ENCODE measurements at places on chromosomes 1 and 21.

DNA sequence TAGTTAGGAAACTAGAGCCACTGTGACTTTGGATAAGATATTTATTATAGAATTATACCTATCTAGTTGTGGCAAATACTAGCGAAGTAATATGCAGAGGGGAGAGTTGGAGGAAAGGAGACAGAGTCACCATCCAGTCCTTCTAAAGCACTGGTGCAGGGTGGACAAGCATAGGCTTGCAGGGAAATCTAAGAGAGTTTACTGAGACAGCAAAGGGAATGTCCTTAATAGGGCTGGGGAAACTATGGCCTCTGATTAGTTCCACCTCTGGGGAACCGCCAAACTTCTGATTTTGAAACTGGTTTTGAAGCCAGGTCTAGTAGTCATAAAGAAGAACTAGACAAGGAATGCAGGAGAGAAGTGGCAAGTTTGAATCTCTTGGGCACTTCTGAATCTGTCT is 407.9 kb downstream of the VAV3 start:
- no peak overlapping the region for H3K4me3 ChIP-seq
- no peaks in the 10 kb centered on the region for H3K4me1 ChIP-seq
- no peak overlapping the region for H3K27ac ChIP-seq

DNA sequence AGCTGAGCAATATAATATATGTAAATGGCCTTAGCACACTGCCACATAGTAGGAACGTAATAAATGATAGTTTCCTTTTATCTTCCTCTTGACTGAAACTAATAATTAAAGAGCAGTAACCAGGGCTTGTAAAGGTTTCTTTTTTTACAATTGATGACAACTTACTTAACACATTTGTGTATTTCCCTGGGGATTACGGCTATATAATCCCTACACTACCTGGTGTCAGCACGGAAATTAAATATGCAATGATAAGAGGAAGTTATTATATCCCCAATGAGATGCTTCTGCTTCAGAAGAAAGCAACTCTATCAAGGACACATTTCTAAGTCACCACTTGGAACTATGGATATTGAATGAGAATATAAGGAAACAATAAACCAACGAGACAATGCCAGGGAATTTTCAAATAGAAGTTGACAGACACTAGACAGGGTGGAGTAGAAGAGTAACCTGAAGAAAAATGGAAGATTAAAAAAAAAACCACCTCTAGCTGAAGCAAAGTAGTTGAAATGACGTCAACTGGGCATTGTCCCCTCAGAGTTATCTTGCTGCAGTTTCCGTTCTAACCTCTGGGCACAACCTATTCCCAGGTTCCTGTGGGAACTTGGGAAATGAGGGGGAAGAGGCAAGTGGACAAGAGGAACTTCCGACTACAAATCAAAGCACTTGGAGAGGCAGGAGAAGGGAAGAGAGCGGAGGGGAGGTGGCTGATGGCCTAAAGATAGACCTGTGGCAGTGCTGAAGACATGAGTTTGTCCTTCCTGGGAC is 66.5 kb downstream of the PLPP3 start:
- H3K36me3 ChIP-seq = no peaks in the 10 kb centered on the region
- H3K4me3 ChIP-seq = no peak overlapping the region
- H3K27me3 ChIP-seq = no peaks in the 10 kb centered on the region
- DNase-seq = no peak

DNA sequence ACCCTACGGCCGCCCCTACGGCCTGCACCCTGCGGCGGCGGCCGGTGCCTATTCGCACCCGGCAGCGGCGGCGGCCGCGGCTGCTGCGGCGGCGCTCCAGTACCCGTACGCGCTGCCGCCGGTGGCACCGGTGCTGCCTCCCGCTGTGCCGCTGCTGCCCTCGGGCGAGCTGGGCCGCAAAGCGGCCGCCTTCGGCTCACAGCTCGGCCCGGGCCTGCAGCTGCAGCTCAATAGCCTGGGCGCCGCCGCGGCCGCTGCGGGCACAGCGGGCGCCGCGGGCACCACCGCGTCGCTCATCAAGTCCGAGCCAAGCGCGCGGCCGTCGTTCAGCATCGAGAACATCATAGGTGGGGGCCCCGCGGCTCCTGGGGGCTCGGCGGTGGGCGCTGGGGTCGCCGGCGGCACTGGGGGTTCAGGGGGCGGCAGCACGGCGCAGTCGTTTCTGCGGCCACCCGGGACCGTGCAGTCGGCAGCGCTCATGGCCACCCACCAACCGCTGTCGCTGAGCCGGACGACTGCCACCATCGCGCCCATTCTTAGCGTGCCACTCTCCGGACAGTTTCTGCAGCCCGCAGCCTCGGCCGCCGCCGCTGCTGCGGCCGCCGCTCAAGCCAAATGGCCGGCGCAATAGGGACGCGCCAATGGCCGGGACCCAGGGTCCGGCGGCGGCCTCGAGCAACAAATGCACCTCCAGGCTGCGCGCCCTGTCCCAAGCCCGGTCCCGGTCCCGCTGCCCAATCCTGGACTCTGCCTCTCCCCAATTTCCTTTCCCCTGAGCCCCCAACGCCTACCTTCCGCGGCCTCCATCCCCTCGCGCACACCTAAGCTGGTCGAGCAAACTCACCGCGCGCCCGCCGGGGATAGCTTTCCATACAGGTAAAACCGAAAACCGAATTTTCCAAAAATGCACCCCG is 1.8 kb downstream of the FOXD3 start:
- peak overlapping the region; percentile 13 for H3K4me3 ChIP-seq
- H3K27ac ChIP-seq = peak overlapping the region; percentile 81
- peaks cover 82% of the 10 kb centered on the region for H3K27me3 ChIP-seq
- peaks cover 5% of the 10 kb centered on the region for H3K36me3 ChIP-seq
- DNase-seq = no peak

DNA sequence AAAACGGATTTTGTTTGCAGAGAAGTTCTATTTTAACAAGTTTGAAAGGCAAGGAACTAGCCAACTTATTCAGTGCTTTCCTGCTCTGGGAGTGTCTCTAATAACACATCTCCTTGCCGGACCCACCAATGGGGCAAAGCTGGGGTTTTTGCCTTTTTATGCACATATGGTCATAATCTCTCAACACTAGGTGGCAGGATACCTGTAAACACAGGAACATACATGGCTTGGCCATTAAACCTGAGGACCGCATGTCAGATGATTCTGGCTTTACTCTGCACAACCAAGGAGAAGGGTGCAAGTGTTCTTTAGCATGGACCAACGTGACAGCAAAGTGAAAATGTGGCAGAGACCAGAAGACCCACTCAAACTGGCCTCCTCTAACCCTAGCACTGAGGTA is 4.9 kb downstream of the TMEM9 start:
- DNase-seq = no peak
- H3K27me3 ChIP-seq = no peaks in the 10 kb centered on the region
- H3K4me3 ChIP-seq = no peak overlapping the region
- H3K36me3 ChIP-seq = no peaks in the 10 kb centered on the region

DNA sequence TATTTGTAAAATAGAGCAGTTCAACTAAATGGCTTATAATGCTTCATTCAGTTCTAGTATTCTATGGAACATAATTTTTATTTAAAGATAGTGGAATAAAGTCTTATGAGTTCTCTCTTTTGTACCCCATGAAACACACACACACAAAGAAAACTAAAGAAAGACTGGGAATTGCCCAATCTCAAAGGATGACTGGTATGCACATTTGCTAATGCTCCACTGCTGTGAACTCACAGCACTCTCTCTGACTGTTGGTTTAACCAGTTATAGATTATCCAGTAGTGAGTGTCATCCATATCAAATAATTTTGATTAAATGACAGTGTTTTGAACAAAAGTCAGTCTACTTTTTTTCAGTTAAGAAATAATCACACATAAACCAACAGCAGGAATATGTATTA is 1082.4 kb upstream of the B3GALT2 start:
- peaks cover 2% of the 10 kb centered on the region for H3K36me3 ChIP-seq
- no peak overlapping the region for H3K4me3 ChIP-seq
- no peaks in the 10 kb centered on the region for H3K4me1 ChIP-seq
- no peak for DNase-seq
- H3K27ac ChIP-seq = no peak overlapping the region

- H3K36me3 ChIP-seq = no peaks in the 10 kb centered on the region
- peaks cover 3% of the 10 kb centered on the region for H3K27me3 ChIP-seq
- H3K4me1 ChIP-seq = peaks cover 14% of the 10 kb centered on the region
- DNase-seq = no peak
- H3K4me3 ChIP-seq = no peak overlapping the region
These were observed 179.9 kb downstream of the ADSS2 start for GRCh38 chr1:244271691-244272308.

DNA sequence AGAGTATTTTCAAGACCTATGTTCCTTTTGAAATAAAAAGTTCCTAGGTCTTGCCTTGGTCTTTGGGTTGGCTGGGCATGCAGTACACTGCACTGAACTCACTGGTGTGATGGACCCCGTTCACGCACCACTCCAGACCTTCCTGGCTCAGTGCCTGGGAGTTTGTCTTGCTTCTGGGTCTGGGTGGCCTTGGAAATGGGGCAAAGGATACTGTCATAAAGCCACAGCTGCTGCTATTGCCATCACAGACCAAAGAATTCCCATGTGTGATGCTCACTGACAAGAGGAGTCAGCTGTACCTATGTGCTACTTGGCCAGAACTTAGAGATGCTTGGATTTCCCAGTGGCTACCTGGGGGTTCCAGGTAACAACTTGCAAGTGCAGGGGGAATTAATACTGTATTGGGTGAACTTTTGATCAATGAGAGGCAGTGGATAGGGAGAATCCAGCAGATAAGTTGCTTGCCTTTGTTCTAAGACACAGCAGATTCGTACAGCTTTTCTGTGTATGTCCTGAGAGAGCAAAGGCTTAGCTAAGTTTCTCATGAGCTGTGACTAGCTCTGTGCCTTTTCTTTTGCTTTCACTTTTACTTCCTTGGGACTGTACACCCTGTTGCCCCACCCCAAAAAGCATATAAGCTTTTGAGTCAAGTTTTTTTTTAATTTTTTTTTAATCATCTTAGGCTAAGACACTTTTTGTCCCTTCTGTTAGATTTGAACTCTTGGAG is 115.3 kb downstream of the RUNX1 start:
- peak overlapping the region; percentile 62 for H3K4me3 ChIP-seq
- DNase-seq = peak; percentile 50
- peaks cover 70% of the 10 kb centered on the region for H3K4me1 ChIP-seq
- no peaks in the 10 kb centered on the region for H3K27me3 ChIP-seq

- H3K4me1 ChIP-seq = no peaks in the 10 kb centered on the region
- no peak overlapping the region for H3K27ac ChIP-seq
- no peaks in the 10 kb centered on the region for H3K36me3 ChIP-seq
- no peaks in the 10 kb centered on the region for H3K27me3 ChIP-seq
- DNase-seq = no peak
- no peak overlapping the region for H3K4me3 ChIP-seq
These were observed 332.0 kb downstream of the OLFM3 start for GRCh38 chr1:101664726-101665125.

DNA sequence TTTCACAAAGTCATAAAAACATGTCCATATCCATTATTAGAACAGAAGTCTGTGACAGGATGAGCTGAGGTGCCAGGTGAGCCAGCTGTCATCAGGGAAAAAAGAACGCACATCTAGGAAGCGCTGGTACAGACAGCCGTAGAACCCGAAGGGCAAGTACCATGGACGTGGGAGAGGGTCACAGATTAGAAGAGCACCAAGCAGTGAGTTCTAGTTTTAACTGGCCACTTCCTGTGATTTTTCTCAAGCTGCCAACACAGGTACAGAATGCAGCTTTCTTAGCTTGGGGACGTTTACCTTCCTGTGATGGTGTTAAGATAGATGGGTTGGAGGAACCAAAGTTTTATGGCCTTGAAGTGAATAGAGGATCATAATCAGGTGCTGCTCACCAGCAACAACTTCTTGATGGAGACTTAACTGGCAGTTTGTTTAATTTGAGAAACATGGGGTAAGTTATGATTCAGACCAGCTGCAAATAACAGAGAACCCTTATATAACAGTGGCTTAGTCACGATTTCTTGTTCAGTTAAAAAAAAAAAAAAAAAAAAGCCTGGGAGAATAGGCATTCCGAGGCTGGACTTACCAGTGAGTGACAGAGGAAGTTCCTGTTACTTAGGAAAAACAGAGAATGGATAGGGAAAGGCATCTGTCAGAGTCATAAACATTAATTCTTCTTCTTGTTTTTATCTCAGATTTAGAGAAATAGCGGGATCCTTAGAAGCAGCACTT is 30.9 kb downstream of the AGT start:
- peak overlapping the region; percentile 78 for H3K27ac ChIP-seq
- H3K4me1 ChIP-seq = peaks cover 19% of the 10 kb centered on the region
- no peak for DNase-seq
- peaks cover 42% of the 10 kb centered on the region for H3K36me3 ChIP-seq
- H3K27me3 ChIP-seq = no peaks in the 10 kb centered on the region
- no peak overlapping the region for H3K4me3 ChIP-seq

GRCh38 chr1:201937624-201938213 is 8.6 kb downstream of the LMOD1 start:
- H3K27me3 ChIP-seq = peaks cover 27% of the 10 kb centered on the region
- no peaks in the 10 kb centered on the region for H3K4me1 ChIP-seq
- no peaks in the 10 kb centered on the region for H3K36me3 ChIP-seq
- no peak for DNase-seq

DNA sequence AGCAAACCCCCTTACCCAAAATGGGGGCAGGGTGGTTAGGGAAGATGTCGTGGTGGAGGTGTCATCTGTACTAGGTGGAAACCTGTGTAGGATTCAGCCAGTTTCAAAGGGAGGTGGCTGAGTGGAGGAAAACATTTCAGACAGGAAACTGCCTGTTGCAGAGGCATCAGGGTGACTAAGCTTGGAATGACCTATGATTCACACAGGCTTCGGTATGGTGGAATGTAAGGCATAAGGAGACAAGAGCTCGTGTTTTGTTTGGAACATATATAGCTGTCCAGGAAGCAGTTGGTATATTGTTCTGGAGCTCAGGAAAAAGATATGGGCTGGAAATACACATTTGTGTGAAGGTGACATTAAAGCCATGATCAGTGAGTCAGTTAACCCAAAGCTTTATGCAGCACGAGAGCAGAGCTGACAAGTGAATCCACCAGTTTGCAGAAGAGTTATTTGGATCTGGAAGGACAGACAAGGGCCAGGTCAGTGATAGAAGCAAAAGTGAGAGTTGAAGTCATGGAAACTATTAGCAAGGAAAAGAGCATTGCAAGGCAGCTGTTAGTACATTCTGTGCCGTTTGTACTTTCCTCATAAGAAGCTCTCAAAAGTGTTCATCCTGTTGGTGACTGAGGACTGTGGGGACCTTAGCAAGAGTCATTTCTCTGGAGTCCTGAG is 12.2 kb downstream of the UTP25 start:
- peaks cover 53% of the 10 kb centered on the region for H3K36me3 ChIP-seq
- DNase-seq = no peak
- H3K27ac ChIP-seq = no peak overlapping the region
- no peaks in the 10 kb centered on the region for H3K27me3 ChIP-seq

Data from activated CD8-positive, alpha-beta memory T cell treated with anti-CD3 and anti-CD28 coated beads, Interleukin-2, amount 10 ng/mL, durations not matched to agents 7 days and 5 days (primary cell).